ENCODE measurements at places on chromosomes 16 and 17.

GRCh38 chr17:73770115-73770848, 126.0 kb upstream of the SDK2 start:
- peak; percentile 94 for DNase-seq

DNA sequence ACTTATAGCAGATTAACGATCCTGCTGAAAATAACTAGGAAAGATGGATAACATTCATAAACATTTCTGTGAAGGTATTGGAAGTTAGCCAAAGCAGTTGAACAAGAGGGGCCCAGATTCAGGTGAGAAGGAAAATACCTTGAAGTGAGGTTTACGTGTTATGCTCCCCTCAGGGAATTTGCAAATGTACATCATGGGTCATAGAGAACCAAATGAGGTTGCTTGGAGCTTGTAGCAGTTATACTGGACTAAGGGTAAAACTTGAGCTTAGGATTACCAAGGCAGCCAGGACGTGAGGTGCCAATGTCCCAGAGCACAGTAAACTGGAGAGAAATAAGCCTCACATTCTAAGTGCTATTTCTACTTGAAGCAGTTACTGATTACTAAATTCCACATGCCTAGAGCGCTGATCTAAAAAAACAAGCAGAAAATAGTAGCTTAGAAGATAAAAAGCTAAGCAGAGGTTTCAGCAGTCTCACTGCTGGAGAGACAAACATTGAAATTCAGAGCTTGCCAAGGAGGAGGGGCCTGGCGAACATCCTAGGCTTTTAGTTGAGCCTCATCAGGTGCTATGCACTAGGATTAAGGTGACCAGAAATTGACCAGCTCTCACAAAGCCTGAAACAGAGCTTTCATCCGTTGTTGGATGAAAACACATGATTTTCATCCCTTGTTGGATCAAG, 136.7 kb upstream of the FAM20A start:
- DNase-seq, result no peak

DNA sequence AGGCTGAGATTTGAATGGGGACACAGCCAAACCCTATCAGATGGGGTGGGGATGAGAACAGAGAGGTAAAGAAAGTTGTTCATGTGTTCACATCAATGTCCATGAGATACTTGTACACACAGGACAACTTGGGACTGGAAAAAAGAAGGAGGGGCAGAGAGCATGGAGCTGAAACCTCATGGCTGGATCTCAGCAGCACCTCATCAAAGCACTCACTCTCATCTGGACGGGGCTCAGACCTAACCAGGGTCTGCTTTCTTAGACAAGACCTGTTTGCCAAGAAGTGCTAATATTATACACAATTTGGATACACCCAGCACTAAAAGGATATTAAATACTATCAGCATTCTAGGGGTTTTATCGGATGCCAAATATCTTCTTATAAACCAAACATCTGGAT, 399.8 kb downstream of the SLC39A11 start:
- DNase-seq, result no peak

DNA sequence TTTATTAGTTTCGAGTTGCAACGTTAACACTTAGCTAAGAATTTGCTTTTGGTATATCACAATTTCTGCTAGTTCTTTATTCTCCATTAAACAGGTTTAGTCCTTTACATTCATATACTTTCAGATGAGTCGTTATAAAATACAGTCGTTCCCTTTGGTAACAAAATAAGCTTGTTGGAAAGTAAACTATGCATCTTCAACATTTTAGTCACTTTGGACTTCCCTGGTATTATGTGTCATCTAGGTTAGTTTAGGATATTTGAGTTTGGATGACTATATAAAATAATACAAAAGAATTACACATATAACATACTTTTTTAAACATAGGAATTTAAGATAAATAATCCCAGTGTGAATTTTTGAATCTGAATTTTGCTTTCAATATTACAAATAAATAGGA, 351.5 kb downstream of the BCAS3 start:
- DNase-seq, result peak; percentile 12

DNA sequence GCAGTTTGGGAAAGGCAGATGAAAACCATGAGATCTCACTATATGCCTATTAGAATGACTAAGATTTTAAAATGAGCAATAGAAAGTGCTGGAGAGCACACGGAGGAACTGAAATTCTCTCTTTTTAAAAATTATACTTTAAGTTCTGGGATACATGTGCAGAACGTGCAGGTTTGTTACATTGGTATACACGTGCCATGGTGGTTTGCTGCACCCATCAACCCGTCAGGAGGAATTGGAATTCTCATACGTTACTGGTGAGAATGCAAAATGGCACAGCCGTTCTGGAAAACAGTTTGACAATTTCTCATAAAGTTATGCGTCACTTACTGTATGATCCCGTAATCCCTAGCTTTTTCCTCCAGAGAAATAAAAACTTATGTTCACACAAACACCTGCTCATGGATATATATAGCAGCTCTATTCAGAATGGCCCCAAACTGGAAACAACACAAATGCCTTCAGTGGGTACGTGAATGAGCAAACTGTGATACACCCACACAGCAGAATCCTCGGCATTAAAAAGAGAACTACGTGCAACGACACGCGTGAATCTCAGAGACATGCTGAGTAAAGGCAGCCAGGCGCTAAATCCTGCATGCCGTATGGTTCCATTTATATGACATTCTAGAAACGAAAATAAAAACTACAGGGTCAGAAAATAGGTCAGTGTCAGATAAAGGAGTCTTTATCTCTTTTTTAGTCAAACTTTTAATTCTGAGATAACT, 11.8 kb downstream of the PIK3R6 start:
- DNase-seq, result no peak
